ENCODE measurements at places on chromosomes 16 and 17. TPM values are rescaled to one million over a fixed set of nuclear protein-coding genes. Genes with fewer than 3 reads are reported as not detected.
A peak's percentile ranks its signal among the peaks of the same experiment; 100 is the strongest.

STH gene
- total RNA-seq = not detected

DNA sequence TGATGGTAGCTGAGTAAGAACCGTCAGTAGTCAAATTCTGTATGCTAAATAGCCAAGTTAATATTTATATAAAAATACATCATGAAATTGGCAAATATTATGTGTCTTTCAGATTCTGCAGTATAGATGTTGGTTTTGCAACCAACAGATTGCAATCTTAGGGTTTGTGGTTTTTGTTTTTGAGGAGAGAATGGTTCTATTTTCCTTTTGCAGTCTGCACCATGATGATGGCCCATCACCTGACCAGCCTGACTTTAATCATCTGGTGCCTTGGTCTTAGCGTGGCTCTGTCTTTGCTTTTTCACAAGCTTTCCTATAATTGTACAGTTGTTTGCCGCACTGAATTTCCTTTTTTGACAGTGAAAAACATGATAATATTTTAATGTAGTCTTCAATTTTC is 50.7 kb downstream of the NUP93 start:
- H3K27ac ChIP-seq = no peak overlapping the region
- no peaks in the 10 kb centered on the region for H3K36me3 ChIP-seq
- H3K4me3 ChIP-seq = no peak overlapping the region
- no peaks in the 10 kb centered on the region for H3K27me3 ChIP-seq
- DNase-seq = no peak

DNA sequence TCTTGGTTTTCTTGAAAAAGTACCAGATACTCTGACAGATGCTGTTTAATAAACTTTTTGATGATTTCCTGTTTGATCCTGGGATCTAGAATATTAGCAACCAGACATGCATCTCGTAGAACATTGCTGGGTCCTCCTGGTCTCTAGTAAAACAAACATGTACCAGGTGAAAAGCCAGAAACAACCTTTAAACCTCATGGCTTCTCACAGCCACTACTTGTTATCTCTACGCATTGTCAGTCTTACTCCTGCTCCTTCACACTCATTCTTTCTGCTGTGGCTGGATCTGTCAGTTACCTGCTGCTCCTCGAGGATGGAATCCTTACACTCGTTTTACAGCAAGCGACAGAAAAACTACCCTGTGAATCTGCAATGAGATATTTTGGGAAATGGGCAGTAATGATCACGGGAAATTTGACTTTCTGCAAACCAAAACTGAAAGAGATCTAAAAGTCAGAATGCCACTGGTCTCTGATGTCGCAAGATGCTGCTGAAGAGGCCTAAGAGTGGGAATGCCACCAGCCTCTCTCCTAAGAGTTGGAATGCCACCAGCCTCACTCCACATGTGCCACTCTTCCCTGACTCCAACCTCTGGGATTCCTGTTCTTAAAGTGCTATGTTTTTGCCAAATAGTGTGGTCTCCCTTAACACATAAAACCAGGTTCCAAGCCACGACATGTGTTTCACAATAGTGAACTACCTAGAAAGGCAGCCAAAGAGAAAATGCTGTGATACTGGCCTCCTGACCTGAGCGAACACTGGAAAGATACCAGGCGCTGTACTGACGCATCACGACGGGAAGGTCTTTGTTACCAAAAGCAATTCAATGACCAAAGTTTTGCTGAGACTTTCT is 86.3 kb downstream of the VPS53 start:
- H3K4me1 ChIP-seq = no peaks in the 10 kb centered on the region
- H3K4me3 ChIP-seq = no peak overlapping the region
- DNase-seq = no peak
- H3K36me3 ChIP-seq = peaks cover 8% of the 10 kb centered on the region

- H3K27me3 ChIP-seq = no peaks in the 10 kb centered on the region
- no peak for DNase-seq
- no peak overlapping the region for H3K27ac ChIP-seq
- H3K4me3 ChIP-seq = no peak overlapping the region
These were observed 60.5 kb upstream of the MYOCD start for GRCh38 chr17:12605222-12605621.

DNA sequence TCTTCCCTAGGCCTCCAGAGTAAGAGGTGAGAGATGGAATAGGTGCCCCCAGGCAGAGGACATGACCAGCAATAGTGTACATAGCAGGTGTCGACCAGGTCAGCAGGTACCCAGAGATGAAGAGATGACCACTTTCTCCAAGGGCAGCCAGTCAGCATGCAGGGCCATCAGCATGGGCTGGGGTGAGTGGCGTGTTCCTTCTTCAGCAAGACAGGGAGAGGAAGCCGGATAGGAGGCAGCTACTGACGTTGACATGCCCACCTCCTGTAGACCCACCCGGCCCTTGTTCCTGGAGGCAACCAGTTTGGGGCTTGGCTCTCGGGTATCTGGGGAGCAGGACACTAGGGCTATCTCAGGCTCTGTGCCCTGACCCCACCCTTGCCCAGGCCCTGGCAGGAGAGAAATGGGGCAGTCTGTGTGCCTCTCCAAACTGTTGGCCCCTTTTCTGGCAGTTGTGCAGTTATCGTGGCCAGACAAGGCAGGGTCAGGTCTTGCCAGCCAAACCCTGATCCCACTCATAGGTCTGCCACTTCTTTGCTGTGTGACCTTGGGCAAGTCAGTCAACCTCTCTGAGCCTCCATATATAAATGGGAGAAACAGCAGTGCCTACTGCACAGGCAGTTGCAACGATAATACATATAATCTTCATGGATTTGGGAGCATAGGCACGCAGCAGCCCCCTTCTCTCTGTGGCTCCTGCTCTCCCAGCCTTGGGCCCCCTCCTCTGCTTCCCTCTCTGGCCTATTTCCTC is 1.4 kb upstream of the NDRG4 start:
- H3K27ac ChIP-seq = no peak overlapping the region
- no peaks in the 10 kb centered on the region for H3K27me3 ChIP-seq
- H3K4me3 ChIP-seq = no peak overlapping the region
- no peak for DNase-seq

GRCh38 chr17:17253406-17253805 is 16.4 kb upstream of the FLCN start:
- DNase-seq = no peak
- H3K4me3 ChIP-seq = no peak overlapping the region
- no peaks in the 10 kb centered on the region for H3K4me1 ChIP-seq
- peaks cover 69% of the 10 kb centered on the region for H3K36me3 ChIP-seq

DNA sequence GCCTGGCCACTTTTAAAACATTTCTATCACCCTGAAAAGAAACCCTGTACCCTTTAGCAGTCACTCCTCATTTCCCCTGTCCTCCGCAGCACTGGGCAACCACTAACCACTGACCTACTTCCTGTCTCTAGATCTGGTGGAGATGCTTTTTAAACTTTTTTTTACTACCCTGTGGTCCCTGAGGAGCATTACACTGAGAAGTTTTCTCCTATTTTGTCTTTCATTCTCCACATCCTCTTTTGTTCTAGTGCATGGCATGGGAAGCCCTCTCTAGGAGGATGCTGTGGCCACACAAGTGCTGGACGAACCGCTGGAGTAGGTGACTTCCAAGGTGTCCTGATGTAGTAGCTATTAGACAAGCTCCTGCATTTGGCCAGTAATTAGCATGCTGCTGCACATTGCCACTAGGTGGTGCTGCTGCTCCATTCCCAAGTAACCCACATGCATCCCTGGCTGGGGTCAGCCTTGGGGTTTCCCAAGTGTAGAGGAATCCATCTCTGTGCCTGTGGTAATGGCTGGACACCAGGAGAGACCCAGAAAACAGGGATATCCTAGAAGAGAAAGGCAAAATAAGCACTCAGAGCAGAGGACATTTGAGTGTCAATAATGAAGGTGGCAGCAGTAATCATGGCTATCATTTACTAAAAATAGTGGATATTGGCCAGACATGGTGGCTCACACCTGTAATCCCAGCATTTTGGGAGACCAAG is 143.8 kb upstream of the CRHR1 start:
- no peaks in the 10 kb centered on the region for H3K27me3 ChIP-seq
- no peak overlapping the region for H3K4me3 ChIP-seq
- no peaks in the 10 kb centered on the region for H3K4me1 ChIP-seq
- DNase-seq = peak; percentile 74
- peaks cover 2% of the 10 kb centered on the region for H3K36me3 ChIP-seq
- no peak overlapping the region for H3K27ac ChIP-seq

Measured in A673 (cell line).